ENCODE measurements at places on chromosomes 5 and 9. TPM values are rescaled to one million over a fixed set of nuclear protein-coding genes. Genes with fewer than 3 reads are reported as not detected.

PCDHA3 gene
- total RNA-seq, result 0.09 TPM

DRD1 gene
- not detected for total RNA-seq

GRCh38 chr9:126692041-126692758, 78.5 kb downstream of the LMX1B start:
- no peak for DNase-seq
- H3K27me3 ChIP-seq, result peaks cover 3% of the 10 kb centered on the region
- no peak overlapping the region for H3K4me3 ChIP-seq

- H3K36me3 ChIP-seq, result no peaks in the 10 kb centered on the region
- H3K4me1 ChIP-seq, result no peaks in the 10 kb centered on the region
- no peak overlapping the region for H3K4me3 ChIP-seq
- no peak overlapping the region for H3K27ac ChIP-seq
Measured at GRCh38 chr5:93294199-93294598, 286.8 kb downstream of the NR2F1-AS1 start.

DNA sequence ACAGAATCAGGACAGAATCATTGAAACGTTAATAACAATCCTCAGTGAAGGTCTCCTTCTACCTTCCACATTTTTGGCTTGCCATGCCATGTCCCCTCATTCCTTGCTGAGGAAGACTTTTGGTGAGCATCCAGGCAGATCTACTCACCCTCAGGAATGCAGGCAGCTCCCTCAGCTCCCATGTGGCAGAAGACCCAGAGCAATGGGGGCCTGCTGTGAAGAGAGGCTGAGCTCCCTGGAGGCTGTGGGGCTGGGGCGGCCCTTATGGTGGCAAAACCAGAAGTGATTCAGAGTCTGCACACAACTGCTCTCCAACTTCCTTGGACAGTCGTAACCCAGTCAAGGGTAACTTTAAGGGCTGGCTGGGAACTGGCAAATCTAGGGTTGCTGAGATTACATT, 247.2 kb upstream of the EFNA5 start:
- H3K4me1 ChIP-seq, result no peaks in the 10 kb centered on the region
- no peak overlapping the region for H3K4me3 ChIP-seq
- no peaks in the 10 kb centered on the region for H3K27me3 ChIP-seq
- H3K36me3 ChIP-seq, result no peaks in the 10 kb centered on the region

NTRK2 gene
- 0.05 TPM for total RNA-seq

- peak overlapping the region; percentile 90 for H3K27ac ChIP-seq
- H3K4me3 ChIP-seq, result peak overlapping the region; percentile 93
- H3K27me3 ChIP-seq, result no peaks in the 10 kb centered on the region
Measured at GRCh38 chr5:140710899-140711552, 10.8 kb downstream of the ZMAT2 start.

- H3K4me1 ChIP-seq, result peaks cover 35% of the 10 kb centered on the region
- no peak for DNase-seq
- H3K27ac ChIP-seq, result no peak overlapping the region
- no peaks in the 10 kb centered on the region for H3K36me3 ChIP-seq
Measured at GRCh38 chr9:2127486-2127885, 112.3 kb downstream of the SMARCA2 start.

- H3K27ac ChIP-seq, result no peak overlapping the region
- no peaks in the 10 kb centered on the region for H3K4me1 ChIP-seq
- no peak for DNase-seq
- no peaks in the 10 kb centered on the region for H3K27me3 ChIP-seq
Measured at GRCh38 chr5:91850031-91850430, 466.9 kb upstream of the ARRDC3 start.

DNA sequence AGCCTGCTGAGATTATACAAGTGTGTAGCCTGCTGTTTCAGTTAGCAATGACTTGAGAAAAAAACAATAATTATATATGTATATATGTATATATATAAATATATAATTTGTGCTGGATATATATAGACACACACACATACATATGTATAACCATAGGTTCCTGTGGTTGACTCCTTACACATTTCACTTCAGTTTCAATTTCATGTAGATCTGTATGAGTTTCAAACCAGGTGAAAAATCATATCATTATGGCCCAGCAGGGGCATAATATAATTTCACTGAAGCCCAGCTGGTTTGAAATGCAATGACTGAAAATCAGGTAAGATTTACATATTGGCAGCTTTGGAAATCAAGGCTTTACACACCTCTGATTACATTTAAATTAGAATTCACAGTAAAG, 690.4 kb upstream of the CDH18 start:
- no peaks in the 10 kb centered on the region for H3K27me3 ChIP-seq
- H3K4me1 ChIP-seq, result no peaks in the 10 kb centered on the region
- DNase-seq, result no peak
- no peak overlapping the region for H3K27ac ChIP-seq
- no peak overlapping the region for H3K4me3 ChIP-seq

- H3K4me3 ChIP-seq, result no peak overlapping the region
- no peak overlapping the region for H3K27ac ChIP-seq
- peaks cover 7% of the 10 kb centered on the region for H3K36me3 ChIP-seq
- no peaks in the 10 kb centered on the region for H3K27me3 ChIP-seq
- no peaks in the 10 kb centered on the region for H3K4me1 ChIP-seq
Measured at GRCh38 chr5:157799578-157799977, 56.1 kb downstream of the LSM11 start.

- H3K36me3 ChIP-seq, result no peaks in the 10 kb centered on the region
- H3K4me3 ChIP-seq, result no peak overlapping the region
- DNase-seq, result no peak
- H3K4me1 ChIP-seq, result no peaks in the 10 kb centered on the region
Measured at GRCh38 chr9:33781736-33782135, 13.6 kb upstream of the PRSS3 start.

GRCh38 chr5:57037355-57037754, 85.4 kb upstream of the MIER3 start:
- H3K27me3 ChIP-seq, result peaks cover 10% of the 10 kb centered on the region
- no peak overlapping the region for H3K4me3 ChIP-seq
- no peaks in the 10 kb centered on the region for H3K36me3 ChIP-seq

PPP2R2B gene
- total RNA-seq, result not detected

- no peak overlapping the region for H3K4me3 ChIP-seq
- H3K36me3 ChIP-seq, result no peaks in the 10 kb centered on the region
- no peaks in the 10 kb centered on the region for H3K4me1 ChIP-seq
- DNase-seq, result no peak
- no peaks in the 10 kb centered on the region for H3K27me3 ChIP-seq
Measured at GRCh38 chr5:9212605-9213004, 333.3 kb downstream of the SEMA5A start.

DNA sequence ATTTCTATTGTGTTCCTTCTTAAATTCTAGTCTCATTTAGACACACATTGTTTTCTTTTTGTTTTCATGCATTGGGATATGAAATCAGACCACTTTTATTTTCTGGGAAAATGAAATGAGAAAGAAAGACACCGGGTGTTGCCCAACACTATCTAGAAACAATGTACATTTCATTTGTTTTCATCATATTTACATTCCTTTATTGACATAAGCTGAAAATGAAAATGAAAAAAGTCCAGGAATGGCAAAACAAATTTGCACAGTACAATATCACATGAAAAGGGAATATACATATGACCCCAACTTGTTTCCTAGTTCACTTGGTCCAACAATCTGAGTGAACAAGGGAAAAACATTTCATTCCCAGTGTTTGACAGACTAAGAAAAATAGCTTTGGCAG, 20.7 kb downstream of the IFNE start:
- H3K4me1 ChIP-seq, result no peaks in the 10 kb centered on the region
- no peaks in the 10 kb centered on the region for H3K36me3 ChIP-seq
- DNase-seq, result no peak

EPB41L4B gene
- total RNA-seq, result 0.15 TPM

ATOSB gene
- 39.4 TPM for total RNA-seq

GRCh38 chr5:5335700-5336264, 86.7 kb upstream of the ICE1 start:
- DNase-seq, result peak; percentile 8
- no peak overlapping the region for H3K4me3 ChIP-seq
